ENCODE measurements at places on chromosomes 3 and 15.

GRCh38 chr3:19662486-19662885 lies 271.5 kb downstream of the EFHB start:
- DNase-seq = no peak

- no peak for DNase-seq
Measured at GRCh38 chr15:79195802-79196201, 86.7 kb upstream of the ANKRD34C start.

- DNase-seq = no peak
Measured at GRCh38 chr3:150348500-150348899, 59.6 kb upstream of the TSC22D2 start.

DNA sequence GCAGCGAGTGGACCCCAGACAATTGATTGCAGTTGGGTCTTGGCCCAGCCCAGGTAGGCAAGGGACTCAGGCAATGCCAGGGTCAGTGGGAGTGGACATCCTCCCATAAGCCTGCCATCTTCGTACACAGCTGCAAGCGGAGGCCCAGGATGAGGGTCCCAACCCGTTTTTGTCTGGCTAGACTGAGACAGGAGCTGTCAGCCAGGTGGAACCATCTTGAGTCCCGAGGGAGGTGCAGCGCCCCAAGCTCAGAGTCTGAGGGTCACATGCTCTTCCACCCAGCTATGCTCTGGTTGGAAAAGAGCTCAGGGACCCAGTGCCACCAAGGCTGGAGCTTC lies 22.6 kb upstream of the IP6K2 start:
- DNase-seq = no peak

- no peak for DNase-seq
Measured at GRCh38 chr3:59836531-59836930, 786.7 kb upstream of the CFAP20DC start.

- DNase-seq = no peak
Measured at GRCh38 chr3:197942956-197943556, 6.9 kb upstream of the RPL35A start.

DNA sequence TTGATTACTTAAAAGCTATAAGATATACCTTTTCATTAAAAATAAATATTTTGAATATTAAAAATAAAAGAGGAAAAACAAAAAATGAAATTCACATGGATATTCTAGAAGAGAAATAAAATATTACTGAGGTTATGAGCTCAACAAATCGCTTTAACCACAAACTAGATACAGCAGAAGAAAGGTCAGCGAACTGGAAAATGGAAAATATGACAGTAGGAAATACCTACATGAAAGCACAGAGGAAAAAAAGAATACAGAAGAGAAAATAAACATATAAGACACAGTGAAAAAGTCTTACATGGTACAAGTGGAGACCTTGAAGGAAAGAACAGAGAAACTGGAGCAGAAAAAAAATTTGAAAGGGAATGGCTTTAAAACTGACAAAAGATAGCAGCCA lies 33.2 kb downstream of the SCAPER start:
- DNase-seq = no peak

Data from stimulated activated CD8-positive, alpha-beta memory T cell treated with anti-CD3 and anti-CD28 coated beads, Interleukin-4, amount 100 ng/mL, for 48 hours (primary cell).